ENCODE measurements at places on chromosomes 2 and 18.

DNA sequence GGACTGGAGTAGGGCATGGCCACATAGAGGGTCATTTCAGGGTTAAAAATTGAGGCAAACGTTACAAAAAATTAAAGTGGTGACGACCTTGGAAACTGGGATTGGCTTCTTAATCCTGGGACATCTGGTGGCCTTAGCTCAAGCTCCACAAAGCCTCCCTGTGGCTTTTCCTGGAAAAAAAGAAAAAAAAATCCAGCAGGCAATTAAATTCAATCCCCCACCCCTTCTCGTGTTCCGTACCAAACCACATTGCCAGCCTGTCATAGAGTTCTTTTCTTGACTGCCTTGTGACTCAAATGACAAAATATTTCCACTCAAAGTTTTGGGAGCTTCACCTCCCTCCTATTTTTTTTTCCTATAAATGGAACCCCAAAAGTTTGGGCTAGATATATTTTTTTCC, 195.6 kb downstream of the HRH4 start:
- no peak for DNase-seq

DNA sequence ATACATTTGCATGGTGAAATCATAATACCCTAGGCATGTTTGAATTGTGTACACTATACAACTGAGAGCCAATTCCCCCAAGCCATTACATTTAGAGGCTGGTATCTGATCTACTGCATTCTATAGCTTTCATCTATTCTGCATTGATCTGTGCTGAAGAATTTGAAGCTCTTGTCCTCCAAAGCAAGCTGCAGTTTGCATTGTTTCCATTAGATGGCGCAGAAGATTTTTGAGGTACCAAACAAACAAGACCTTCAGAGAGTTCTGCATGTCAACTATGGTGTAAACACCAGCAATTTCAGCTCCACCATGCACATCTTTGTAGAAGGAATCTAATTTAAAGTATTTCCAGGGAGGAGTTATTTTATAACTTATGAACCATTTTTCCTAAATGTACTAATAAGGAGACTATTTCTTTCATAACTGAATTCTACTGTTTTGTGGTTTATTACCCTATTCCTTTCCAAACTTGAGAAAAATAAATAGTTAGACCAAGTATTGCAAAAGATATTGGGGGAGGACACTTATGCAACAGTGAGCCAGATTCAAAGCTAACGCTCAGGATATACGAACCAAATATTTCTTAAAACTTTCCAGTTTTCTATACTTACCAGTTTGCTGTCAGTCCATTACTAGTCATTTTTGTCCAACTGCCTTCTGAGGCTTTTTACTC, 761.8 kb upstream of the ACVR2A start:
- DNase-seq, result no peak

- DNase-seq, result no peak
Measured at GRCh38 chr2:118645876-118646275, 201.6 kb downstream of the EN1 start.

DNA sequence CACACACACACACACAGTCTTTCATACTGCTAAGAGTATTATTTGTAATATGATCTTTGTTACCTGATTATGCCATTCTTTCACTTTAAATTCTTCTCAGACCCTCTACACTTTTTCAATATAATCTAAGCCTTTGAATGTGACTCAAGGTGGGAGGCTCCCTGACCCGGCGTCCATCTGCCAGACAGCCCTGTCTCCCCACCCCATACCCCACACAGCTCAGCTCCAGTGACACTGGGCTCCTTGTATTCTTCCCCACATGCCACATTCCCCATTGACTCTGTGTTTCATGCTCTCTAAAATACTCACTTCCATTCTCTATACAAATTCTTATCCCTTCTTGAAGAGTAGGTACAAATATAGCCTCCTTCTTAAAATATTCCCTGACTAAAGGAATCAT, 442.2 kb downstream of the TGIF1 start:
- DNase-seq, result no peak

DNA sequence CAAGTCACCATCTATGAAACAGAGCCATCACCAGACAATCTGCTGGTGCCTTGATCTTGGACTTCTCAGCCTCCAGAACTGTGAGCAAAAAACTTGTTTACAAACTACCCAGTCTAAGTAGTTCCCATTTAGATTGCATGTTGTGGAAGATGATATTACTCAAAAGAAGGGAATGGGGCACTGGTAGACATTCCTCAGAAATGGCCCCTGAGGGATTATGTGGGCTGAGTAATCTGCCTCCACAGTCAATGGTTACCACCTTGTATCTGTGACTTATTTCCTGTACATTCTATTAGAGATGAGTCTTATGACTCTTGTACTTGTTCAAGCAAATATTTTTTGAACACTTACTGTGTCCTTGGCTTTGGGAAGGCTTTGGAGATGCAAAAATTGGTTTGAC, 160.4 kb downstream of the NUP35 start:
- no peak for DNase-seq

- DNase-seq, result no peak
Measured at GRCh38 chr2:61959381-61960293, 54.2 kb downstream of the COMMD1 start.

DNA sequence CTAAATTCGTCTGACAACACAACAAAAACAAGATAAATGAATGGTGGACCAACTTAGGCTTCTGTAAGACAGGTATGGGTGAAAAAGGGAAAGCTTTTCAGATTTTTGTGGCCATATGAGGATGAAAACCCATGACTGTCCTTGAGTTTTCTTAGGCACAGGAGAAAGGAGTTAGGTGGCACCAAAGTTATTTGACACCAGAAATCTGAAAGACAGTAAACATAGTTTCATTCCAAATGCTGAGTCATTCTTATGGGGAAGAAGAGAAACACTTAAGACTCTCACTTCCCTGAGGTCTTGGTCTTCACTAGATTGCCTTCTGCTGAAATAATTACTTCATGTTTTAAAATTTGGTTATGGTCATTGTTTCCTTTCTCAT, 5.2 kb upstream of the GPD2 start:
- DNase-seq, result no peak

GRCh38 chr2:25585189-25585588, 88.2 kb downstream of the DTNB start:
- no peak for DNase-seq

GRCh38 chr2:196413821-196414274, 225.7 kb upstream of the CCDC150 start:
- DNase-seq, result no peak

- DNase-seq, result no peak
Measured at GRCh38 chr2:30796699-30797098, 10.5 kb downstream of the CAPN13 start.

GRCh38 chr2:128599700-128600099, 281.0 kb upstream of the HS6ST1 start:
- peak; percentile 80 for DNase-seq

DNA sequence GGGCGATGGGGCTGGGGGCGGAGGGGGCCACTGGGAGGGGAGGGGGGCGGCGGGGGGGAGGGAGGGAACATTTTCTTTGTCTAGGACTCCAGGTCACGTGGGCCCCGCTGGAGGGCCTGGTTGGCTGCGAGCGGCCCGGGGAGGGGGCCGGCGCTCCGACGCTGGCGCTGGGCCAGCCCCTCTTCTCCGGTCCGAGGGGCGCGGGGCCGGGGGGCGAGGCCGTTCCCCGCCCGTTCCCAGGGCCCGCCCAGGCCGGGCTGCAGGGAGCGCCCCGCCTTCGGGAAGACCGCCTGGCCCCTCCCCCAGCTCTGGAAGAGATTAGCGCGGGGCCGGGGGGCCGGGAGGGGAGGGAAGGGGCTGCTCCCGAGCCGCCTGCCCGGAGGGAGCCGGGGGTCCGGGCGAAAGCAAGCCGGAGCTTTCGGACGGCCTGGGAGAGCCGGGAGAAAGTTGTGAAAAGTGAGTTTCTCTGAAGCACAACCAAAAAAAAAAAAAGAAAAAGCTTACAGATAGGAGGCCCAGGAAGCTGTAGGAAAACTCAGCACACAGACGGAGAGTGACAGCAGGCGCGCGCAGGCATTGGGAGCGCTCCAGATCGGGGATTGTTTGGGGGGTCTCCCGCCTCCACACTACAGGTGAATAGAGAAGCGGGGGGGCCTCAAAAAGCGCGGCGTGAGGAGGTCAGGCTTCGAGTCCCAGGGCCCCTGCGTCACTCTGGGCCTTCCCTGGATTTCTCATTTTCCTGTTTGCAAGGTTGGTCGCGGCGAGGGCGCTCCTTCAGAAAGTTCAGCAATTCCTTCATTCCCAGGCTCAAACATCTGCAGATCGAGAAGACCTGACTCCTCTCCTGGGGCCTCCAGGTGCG, 84.1 kb upstream of the POMC start:
- no peak for DNase-seq
